ENCODE measurements at places on chromosomes 6 and 20.

DNA sequence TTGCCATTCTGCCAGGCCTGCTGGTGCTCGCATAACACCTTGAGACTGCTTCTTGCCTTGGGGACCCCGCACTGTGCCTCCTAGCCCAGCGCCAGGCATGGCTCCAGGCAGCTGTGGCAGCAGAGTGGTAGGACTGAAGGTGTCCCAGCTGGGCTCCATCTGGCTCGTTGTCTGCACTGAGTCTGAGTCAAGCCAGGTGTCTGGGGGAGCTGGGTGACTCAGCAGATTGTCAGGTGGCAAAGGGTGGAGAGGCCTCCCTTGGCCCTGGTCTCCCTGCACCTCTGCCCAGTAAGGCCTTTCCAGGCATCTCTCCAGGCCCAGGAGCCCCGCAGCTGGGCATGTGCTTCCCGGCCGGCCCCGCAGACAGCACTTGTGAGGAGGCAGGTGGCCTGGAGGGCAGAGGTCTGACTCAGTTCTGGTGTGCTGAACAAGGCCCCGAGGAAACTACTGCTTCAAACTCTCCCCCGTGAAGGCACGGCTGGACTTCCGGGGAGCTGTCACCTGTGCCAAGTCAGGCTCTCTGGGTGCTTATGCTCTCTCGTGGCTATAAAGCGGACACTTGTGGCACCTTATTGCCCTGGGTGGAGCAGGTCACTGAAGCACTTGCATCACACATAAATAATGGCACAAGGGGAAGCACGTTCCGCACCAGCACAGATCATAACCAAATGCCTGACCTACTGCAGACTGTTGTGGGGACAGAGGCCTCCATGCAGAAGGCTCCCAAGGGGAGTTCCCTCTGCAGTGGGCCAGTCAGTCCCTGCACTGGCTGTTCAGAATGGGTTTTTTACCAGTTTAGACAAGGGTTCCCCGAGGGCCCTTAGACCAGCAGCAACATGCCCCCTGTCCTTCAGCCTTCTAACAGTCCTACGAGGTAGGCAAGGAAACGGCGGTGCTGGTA lies 27.5 kb downstream of the FOXC1 start:
- no peak for DNase-seq

- DNase-seq: no peak
These were observed 75.3 kb upstream of the CCN6 start for GRCh38 chr6:111978532-111979149.

- peak; percentile 70 for DNase-seq
These were observed 57.8 kb downstream of the SLC2A10 start for GRCh38 chr20:46767127-46767761.

GRCh38 chr20:1212607-1213396 lies 9.5 kb downstream of the C20orf202 start:
- peak; percentile 80 for DNase-seq

DNA sequence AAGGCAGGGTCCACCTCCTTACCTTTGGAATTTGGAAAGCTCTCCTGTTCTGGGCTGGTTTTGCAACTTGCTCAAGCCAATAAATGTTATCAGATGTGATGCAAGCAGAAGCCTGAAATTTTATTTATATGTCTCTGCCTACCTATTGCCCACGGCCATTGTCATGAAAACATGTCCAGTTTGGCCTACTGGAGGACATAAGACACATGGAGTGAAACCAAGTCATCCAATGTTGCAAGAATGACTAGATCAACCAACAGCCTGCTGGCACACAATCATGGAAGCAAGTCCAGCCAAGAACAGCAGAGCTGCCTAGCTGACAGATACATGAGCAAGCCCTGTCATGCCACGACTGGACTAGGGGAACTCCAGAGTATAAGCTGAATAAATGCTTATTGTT lies 56.7 kb upstream of the IRAK1BP1 start:
- no peak for DNase-seq

Data from WTC11 (cell line).